Right ventricle myocardium superior (tissue), 1 donor: ENCODE measurements at places on chromosomes 3 and 15.

- no peak for DNase-seq
These were observed 50.8 kb upstream of the PLAAT1 start for GRCh38 chr3:193190146-193190786.

GRCh38 chr3:52857864-52858263 is 23.0 kb upstream of the MUSTN1 start:
- no peak for DNase-seq

- DNase-seq: no peak
These were observed 176.3 kb downstream of the FOXP1 start for GRCh38 chr3:71406972-71407810.

DNA sequence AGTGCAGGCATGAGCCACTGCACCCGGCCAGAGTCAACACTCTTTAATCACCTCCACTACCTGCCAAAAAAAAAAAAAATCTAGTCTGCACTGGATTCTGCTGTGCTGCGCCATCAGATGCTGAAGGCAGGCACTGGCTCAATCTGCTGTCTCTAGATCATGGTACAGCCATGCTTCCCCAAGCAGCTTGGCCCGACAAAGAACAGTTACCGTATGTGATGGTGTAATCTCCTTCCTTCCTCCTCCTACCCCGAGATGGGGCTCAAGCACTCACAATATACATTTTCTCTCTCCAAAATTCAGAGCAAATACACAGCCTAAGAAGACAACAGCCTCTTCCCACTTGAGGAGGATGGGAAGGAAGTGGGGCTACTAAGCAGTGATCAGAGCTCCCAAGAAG is 45.1 kb downstream of the DAPK2 start:
- DNase-seq: no peak

GRCh38 chr3:113086560-113087461 is 96.0 kb downstream of the GTPBP8 start:
- no peak for DNase-seq

GRCh38 chr3:112875561-112875960 is 28.9 kb upstream of the CD200R1L start:
- no peak for DNase-seq

DNA sequence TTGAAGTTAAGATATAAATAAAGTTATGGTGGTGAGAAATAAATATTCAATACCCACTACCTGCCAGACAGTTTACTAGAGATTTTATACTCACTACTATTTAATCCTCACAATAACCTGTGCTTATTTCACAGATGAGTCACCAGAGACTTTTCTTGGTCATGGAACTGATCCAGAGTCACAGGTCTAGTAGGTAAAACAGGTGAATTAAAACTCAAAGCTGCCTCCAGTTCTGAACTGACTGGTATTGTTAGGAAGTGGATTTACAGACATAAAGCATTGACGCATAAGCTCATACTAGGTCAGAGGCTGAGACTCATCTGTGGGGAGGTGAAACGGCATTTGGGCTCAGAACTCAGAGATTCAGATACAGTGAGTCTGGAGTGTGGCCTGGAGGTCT is 1009.9 kb downstream of the AGBL1 start:
- DNase-seq: no peak

GRCh38 chr3:37606472-37606871 is 255.2 kb upstream of the CTDSPL start:
- no peak for DNase-seq

- no peak for DNase-seq
These were observed 39.3 kb downstream of the ADCY5 start for GRCh38 chr3:123409443-123410148.

- DNase-seq: no peak
These were observed 510.2 kb upstream of the MDFIC2 start for GRCh38 chr3:70822669-70823068.

- no peak for DNase-seq
These were observed 476.3 kb downstream of the AGBL1 start for GRCh38 chr15:86555939-86556338.

DNA sequence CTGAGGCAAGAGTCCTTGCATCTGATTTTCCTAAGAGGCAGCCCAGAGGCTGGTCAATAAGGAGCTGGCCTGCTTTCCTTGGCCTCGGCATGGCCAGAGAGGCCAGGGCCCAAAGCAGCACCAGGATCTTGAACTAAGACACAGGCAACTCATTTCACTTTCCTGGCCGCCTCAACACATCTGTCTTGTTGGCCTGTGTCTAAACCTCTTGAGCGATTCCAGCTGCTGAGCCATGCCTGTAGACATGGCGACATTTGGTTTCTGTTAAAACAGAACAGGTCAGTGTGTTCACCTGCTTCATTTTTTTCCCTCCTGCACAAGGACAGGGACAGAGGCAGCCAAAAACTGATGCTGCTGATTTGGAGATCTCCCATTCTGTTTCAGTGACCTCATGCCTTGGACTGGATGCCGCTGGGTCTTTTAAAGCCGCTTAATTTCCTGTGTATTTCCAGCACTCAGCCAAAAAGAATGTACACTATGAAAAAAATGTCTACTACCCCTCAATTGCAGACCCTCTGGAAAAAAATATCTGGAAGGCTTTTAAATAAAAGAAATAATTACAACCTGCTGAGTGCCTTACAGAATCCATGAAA is 266.6 kb upstream of the ICE2 start:
- peak; percentile 81 for DNase-seq

GRCh38 chr3:16378415-16378814 is 113.4 kb downstream of the OXNAD1 start:
- no peak for DNase-seq

- no peak for DNase-seq
These were observed 18.7 kb downstream of the MGLL start for GRCh38 chr3:127803619-127804018.

DNA sequence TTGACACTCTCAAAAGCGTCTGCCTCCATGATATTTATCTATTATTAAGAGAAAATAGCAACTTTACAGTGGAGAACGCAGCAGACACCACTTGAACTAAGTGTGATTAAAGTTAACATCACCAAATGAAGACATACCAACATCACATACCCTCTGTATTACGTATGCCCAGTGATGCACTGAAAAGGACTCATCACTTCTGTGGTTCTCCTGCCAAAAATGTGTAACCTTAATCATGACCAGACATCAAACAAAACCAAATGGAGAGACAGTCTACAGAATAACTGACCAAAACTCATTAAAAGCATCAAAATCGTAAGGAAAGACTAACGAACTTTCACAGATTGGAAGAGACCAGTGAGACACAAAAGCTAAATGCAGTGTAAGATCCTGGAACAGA is 103.2 kb downstream of the PPP2R3A start:
- DNase-seq: no peak
